Tibial nerve (tissue), 4 donors: ENCODE measurements at places on chromosomes 3 and 15. TPM values are rescaled to one million over a fixed set of nuclear protein-coding genes. Genes with fewer than 3 reads are reported as not detected.

GRCh38 chr15:32855942-32856341 lies 138.1 kb downstream of the GREM1 start:
- no peak overlapping the region for H3K27ac ChIP-seq
- H3K36me3 ChIP-seq: no peaks in the 10 kb centered on the region
- no peak for DNase-seq
- H3K4me3 ChIP-seq: no peak overlapping the region
- H3K27me3 ChIP-seq: no peaks in the 10 kb centered on the region

DNA sequence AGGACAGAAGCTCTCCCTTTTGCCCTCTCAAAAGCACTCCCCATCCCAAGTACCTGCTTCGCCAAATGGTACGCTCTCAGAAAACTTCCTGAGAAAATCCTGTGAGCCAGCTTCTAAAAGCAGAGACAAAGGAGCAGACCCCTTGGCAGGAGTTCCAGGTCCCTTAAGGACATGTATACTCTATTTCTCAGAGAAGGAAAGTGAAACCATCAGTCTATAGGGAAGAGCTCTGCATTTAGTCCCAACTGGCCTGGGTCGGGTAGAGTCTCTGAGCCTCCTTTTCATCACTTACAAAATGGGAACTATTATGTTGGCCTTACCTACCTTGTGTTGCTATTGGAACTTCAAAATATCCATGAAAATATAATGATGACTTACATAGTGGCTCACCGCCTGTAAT lies 19.7 kb downstream of the DAPK2 start:
- H3K4me3 ChIP-seq: no peak overlapping the region
- H3K36me3 ChIP-seq: no peaks in the 10 kb centered on the region
- H3K27ac ChIP-seq: no peak overlapping the region
- DNase-seq: no peak
- no peaks in the 10 kb centered on the region for H3K27me3 ChIP-seq

GRCh38 chr3:183434992-183435391 lies 6.6 kb upstream of the MCF2L2 start:
- no peaks in the 10 kb centered on the region for H3K36me3 ChIP-seq
- H3K4me1 ChIP-seq: no peaks in the 10 kb centered on the region
- H3K27ac ChIP-seq: no peak overlapping the region
- H3K27me3 ChIP-seq: no peaks in the 10 kb centered on the region
- DNase-seq: no peak

- H3K4me1 ChIP-seq: no peaks in the 10 kb centered on the region
- H3K27ac ChIP-seq: no peak overlapping the region
- H3K36me3 ChIP-seq: no peaks in the 10 kb centered on the region
- H3K27me3 ChIP-seq: no peaks in the 10 kb centered on the region
Measured at GRCh38 chr3:101249522-101249921, 70.9 kb downstream of the IMPG2 start.

GRCh38 chr15:89768071-89768500 lies 8.0 kb upstream of the MESP2 start:
- no peaks in the 10 kb centered on the region for H3K36me3 ChIP-seq
- H3K4me1 ChIP-seq: no peaks in the 10 kb centered on the region
- H3K27me3 ChIP-seq: no peaks in the 10 kb centered on the region

DNA sequence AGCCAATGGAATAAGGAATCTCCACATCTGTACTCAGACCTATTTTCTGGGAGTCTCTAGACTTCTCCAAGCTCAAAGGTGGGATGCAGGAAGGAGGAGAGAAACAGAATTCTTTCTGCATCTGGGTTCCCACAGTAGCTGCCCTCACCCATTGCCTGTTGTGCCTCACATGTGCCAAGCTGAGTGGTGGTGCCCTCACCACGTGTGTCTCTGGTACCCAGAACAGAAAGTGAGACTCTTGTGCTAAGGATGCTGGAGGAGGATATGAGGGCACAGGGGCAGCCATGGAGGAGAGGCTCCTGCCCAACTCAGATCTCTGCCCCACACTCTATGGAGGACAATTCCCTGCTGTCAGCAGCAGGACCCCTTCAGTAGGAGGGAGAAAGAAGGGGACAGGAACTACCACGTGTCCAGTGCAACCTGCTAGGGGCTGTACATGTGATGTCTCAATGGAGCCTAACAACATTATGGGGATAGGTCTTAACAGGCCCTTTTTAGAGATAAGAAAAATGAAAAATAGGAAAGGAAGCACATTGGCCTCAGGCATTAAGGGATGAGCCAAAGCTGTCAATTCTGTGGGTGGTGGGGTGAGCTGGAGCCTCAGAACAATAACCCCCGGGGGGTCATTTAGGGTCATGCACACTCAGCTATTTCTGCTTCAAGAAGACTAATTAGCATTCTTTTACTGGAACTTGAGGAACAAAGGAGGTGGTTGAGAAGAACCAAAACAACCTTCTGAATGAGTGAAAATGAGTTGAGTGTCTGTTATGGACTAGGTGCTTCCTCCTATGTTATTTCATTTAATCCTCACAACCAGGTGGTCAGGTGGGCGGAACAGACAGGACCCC lies 16.3 kb upstream of the NOX5 start:
- no peak overlapping the region for H3K4me3 ChIP-seq
- no peaks in the 10 kb centered on the region for H3K36me3 ChIP-seq
- no peaks in the 10 kb centered on the region for H3K27me3 ChIP-seq
- no peak overlapping the region for H3K27ac ChIP-seq

The CHRM5 gene
- total RNA-seq: 0.44 TPM

The TNFAIP8L3 gene
- total RNA-seq: 9.0 TPM
